SIG-M5 (cell line): ENCODE measurements at places on chromosomes 6 and 20.

DNA sequence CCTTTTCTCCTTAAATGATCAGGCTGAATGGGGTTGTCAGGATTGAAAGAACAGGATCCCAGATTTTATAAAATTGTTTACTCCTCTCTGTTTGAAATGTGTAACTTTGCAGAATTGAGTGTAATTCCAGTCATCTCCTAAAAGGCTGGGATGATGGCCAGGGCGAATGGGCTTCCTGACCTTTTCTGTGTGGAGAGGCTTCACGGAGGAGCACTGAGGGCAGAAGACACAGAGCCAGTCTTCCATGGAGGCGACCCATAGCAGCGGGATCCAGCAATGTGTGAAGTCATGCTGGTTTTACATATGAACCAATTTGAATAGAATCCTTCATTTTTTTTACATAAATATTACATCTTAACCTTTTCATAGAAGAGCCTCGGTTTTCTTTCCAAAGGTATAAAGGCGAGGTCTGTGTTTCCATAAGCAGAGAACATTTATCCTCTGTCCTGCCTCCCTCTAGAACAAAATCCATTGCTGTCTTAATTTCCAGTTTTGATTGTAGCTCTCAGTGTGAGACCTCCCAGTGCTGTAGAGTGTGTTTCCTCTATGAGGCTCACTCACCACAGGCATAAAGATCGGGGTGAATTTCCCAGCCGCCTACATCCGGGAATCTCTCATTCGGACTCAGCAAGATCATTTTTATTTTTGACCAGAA lies 369.7 kb upstream of the FLRT3 start:
- DNase-seq = no peak

- DNase-seq = no peak
Observed at GRCh38 chr20:61993058-61993457, 72.6 kb downstream of the TAF4 start.

DNA sequence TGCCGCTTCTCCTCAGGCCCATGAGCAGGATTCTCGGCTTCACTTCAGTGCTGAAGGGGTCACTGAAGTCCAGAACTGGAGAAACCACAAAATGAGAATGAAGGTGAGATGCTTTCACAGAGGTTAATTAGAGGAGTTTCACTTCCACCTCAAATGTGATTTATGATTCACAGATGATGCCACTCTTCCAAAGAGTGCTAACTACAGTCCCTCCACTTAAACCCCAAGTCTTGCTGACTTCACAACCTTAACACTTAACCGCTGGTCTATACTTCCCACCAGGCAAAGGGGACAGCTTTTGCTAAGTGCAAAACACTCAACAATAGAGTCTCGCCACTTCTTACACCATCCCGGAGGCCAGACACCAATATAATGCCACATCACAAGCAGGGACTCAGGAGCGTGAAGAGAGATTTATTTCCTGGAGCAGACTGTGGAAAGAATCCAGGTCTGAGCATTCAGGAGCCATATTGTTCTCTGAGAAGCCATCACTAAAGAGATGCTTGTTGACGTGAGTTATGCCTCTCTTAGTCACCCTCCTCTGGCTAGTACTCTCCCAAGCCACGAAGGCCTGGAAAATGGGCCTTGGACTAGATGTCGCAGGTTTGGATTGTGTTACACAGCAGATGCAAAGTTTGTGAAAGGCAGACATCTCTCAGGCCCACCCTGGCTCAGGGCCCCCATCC lies 24.4 kb downstream of the RRAGD start:
- DNase-seq = no peak

DNA sequence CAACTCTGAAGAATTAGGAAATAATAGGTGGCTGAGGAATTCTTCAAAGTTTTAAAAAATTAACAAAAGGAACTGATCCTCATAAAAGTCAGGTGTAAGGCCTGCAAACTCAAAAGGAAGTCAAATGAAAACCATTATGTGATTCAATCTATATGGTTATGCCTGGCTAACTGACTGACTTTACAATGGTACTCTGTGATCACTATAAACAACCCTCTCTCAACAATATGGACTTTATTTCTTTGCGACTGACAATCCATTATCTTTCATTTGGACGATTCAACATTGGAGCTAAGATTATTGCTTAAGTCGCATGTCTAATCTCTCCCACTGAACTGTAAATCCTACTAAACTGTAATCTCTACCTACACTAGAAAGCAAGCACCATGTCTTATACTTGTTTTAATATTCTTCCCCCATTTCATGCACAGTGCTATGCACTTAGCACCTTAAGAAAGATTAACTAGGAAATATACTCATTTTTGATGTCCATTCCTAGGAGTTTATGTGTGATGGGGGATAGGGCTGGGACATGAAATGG lies 1.4 kb downstream of the STK38 start:
- no peak for DNase-seq

GRCh38 chr6:33790379-33790778 lies 1.4 kb upstream of the LEMD2 start:
- no peak for DNase-seq

DNA sequence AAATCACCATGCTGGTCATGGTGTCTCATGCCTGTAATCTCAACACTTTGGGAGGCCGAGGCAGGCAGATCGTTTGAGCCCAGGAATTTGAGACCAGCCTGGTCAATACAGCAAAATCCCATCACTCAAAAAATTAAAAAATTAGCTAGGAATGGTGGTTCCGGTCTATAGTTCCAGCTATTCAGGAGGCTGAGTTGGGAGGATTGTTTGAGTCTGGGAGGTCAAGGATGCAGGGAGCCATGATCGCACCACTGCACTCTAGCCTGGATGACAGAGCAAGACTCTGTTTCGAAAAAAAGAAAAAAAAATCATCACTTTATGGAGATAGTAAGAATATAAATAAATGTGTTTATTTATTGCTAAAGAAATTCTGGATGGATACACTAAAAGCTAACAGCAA lies 124.1 kb downstream of the RNGTT start:
- DNase-seq = no peak

DNA sequence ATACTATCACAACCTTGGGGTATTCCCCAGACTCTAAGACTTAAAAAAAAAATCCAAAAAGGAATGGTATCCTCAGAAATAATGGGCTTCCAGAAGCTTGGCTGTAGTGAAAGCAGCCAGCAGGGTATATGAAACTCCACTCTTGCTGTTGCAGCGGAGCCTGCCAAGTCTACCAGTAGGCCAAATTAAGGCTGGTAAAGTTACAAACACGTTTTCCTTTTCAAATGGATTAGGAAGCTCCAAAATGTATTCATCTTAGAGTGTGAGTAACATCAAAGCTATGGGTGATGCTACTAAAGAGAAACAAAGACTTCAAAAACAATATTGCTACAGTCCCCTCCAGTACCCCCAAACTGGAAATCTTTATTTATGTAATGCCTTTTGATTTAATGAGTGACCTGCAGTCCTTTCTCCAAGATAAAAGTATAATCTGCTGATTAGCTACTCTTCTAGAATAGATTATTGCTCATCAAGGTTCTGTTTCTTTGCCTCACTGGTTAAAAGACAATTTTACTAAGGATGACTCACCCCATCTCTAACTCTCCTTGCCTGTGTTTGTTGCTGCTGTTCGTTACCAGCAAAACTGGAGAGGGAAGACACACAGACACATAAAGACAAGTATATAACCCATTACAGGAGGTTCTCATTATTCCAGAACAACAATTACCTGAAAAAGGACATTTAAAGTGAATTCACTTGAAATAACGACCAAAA lies 84.9 kb downstream of the BTBD9 start:
- no peak for DNase-seq

DNA sequence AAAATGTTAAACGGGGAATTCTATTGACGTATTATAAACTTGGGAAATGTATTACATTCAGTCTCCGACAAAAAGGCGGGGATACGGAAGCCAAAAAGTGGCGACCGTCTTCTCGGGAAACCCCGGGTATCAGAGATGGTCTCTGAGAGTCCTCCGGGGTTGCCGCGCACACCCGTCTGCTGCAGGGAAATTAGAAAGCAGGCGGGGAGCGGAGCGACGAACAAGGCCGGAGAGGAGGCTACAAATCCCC lies 1.5 kb downstream of the SALL4 start:
- DNase-seq = no peak

- no peak for DNase-seq
Observed at GRCh38 chr6:16725145-16725864, 36.0 kb downstream of the ATXN1 start.
